ENCODE measurements at places on chromosomes 2 and 18.

DNA sequence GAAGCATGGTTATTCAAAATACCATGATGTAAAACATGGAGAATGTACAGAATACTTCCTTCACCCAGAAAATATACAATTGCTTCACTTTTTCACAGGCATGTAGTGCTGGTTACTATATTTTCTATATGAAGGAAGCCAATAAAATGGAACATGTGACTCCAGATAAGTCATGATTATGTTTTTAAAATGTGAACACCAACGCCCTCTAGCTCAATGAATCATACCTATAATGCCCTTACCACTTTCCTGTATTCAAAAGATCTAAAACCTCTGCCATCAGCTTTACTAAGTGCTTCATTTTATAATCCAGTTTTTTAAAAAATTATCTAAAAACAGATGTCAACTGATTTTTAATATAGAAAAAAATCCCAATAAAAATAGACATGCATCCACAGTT, 59.9 kb downstream of the SMAD2 start:
- no peak for DNase-seq

GRCh38 chr2:26424221-26424620, 22.5 kb downstream of the DRC1 start:
- DNase-seq = no peak

GRCh38 chr2:86293612-86294011, 43.8 kb downstream of the REEP1 start:
- DNase-seq = no peak

- no peak for DNase-seq
Observed at GRCh38 chr2:127170452-127171197, 49.5 kb downstream of the CYP27C1 start.

- DNase-seq = no peak
Observed at GRCh38 chr2:126907671-126908070, 9.0 kb downstream of the TEX51 start.

- no peak for DNase-seq
Observed at GRCh38 chr2:186733414-186733813, 39.6 kb downstream of the FAM171B start.

DNA sequence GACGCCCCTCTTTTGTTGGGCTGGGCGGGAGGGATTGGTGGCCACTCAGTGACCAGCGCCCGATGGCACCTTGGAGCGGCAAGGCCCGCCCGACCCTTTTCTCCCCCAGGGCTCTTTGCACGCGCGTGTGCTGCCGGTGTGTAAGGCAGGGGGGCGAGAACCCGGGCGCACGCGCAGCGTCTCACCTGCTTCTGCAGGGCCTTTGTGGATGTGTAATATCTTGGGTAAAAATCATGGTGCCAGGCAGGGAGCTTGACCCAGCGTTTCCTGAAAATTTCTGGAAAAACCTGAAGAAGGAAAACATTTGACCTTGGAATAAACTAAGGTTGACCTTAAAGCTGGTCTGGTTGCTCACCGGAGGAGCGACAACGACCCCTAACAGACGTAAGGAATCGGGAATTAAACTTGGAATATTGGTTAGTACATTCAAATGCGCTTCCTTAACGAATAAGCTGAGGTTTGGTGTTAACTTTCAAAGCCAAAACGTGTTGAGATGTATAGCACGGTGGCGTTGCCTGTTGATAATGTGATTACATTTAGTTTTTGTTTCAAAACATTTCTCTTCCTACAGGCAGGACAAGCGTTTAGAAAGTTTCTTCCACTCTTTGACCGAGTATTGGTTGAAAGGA, 438 bp downstream of the HSPE1 start:
- no peak for DNase-seq

DNA sequence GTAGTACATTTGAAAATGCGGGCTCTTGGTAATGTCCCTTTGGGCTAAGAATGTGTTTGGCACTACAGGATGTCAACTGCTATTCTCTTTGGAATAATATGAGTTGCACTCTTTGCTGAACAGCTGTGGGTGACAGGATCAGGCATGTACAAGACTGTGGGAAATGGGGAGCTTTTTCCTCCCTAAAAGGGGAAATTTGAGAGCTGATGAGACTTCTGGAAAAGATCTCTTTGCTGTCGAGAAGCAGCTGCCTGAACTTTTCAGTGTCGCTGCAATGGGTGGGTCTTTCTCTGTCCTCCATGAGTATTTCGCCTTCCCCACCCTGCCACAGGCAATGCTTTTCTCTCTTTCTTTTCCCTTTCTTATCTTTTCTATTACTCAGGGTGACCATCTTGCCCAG, 762.2 kb upstream of the GCFC2 start:
- no peak for DNase-seq

GRCh38 chr2:172995323-172996244, 80.1 kb upstream of the MAP3K20 start:
- DNase-seq = no peak

DNA sequence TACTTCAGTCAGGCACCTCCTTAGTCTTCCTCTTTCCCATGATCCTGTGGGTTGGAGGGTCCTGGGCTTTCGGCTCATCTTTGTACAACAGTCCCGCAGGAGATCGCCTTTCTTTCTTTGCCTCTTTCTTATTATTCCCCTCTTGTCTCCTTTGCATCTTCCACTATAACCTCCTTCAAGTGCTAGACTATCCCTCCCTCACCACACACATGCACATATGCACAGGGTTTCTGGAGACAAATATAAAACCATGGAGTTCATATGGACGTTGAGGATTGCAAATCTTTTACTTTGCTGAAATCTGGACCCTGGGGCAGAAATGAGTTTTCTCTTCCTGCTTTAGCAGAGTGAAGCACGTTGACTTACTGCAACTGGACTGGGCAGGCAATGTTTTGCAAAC, 80.3 kb downstream of the TMEM17 start:
- DNase-seq = no peak

DNA sequence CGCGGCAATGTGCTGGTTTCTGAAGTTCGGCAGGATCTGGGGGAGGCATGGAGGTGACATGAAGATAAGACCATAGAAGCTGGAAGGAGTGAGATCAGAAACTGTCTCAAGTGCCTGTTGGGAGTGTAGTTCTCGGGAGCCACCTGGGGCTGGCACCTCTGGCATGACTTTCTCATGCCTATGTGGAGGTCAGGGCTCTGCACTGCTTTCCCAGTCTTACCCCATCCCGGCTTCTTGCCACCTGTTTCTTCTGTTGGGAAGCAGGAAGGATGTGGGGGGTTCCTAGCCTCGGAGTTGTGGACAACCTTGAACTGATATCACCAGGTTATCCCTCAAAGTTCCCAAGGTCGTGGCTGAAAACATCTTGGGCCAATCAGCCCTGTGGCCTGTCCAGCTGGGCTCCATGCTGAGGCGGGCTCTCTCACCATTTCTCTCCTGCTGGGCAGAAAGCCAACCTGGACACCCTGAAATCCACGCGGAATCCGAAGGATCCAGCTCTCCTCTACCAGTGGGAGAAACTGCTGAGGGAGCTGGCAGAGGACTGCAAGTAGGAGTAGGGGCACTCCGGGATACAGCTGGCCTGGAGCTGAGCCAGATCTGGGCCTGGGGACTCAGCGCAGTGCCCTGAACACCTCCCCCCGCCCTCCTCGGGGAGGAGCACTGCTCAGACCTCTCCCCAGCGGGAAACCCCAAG, 42.5 kb downstream of the FER1L5 start:
- no peak for DNase-seq

- DNase-seq = peak; percentile 95
Observed at GRCh38 chr2:46915811-46916630, 415 bp upstream of the MCFD2 start.

DNA sequence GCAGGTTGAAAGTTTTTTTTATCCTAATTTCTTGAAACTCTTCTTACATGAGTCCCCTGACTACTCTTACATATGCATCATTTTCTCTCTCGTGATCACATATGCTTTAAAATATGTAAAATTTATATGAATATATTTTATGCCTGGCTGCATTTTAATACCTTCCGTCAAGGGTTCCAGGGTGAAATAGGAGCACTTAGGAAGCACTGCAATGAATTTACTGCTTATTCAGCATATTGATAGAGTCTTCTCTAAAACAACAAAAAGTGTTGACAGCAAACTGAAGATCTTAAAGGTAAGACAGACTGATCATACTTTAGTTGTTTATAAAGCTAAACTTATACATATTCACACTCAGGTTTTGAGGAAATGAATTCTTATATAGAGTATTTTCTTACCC, 1191.6 kb upstream of the CRIM1 start:
- DNase-seq = no peak

- no peak for DNase-seq
Observed at GRCh38 chr2:222743251-222743812, 71.9 kb downstream of the MOGAT1 start.

- peak; percentile 36 for DNase-seq
Observed at GRCh38 chr18:62729487-62730386, 14.4 kb downstream of the PHLPP1 start.

- no peak for DNase-seq
Observed at GRCh38 chr2:222955008-222955407, 94.2 kb downstream of the ACSL3 start.

DNA sequence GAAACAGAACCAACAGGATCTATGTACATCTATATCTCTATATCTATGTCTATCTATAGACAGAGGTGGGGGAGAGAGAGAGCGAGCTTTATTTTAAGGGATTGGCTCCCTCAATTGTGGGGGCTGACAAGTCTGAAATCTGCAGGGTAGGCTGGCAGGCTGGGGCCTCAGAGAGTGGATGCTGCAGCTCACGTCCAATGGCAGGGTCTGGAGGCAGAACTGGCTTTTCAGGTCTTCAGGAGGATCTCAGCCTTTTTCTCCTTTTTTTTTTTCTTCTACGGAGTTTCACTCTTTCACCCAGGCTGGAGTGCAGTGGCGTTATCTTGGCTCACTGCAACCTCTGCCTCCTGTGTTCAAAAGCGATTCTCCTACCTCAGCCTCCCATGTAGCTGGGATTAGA, 77.2 kb downstream of the ARL4C start:
- no peak for DNase-seq

- DNase-seq = no peak
Observed at GRCh38 chr2:26691161-26691560, 1.4 kb upstream of the KCNK3 start.

DNA sequence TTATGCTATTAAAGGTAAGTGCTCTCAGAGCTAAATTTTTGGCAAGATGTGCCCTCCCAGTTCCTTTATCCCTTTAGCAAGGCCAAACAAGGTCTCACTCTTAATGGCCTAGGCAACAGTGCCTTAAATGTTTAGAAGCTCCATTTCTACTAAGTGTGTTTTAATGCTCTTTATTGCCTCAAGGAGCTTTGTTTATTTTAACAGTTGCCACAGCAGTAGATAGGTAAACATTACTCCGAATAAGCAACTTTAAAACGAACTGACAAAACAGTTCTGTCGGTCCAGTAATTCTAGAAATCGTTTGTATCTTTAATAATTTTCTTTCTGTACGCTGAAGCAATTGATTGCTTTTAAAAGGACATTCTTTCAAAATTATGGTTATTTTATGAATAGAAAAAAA, 74.5 kb downstream of the PIEZO2 start:
- DNase-seq = no peak

GRCh38 chr18:77131100-77131651, 1.4 kb downstream of the MBP start:
- DNase-seq = peak; percentile 57

- no peak for DNase-seq
Observed at GRCh38 chr2:50374117-50374516, 657.8 kb downstream of the NRXN1 start.

DNA sequence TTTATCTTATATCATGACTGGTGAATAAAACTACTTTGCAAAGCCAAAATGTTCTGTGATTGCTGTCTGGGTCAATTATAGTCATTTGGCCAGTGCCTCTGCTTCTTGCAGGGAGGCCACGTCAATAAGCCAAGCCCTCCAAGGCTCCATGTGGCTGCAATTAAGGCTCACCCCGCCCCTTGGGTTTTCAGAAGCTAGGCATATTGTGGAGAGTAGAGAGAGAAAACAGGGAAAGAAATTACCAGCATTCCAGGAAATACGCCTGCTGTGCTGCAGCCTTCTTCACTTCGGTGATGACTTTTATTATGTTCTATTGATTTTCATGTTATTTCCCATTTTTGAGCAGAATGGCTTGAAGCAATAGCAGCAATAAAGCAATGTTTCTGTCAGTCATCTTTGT, 319.7 kb downstream of the SOX11 start:
- DNase-seq = no peak

DNA sequence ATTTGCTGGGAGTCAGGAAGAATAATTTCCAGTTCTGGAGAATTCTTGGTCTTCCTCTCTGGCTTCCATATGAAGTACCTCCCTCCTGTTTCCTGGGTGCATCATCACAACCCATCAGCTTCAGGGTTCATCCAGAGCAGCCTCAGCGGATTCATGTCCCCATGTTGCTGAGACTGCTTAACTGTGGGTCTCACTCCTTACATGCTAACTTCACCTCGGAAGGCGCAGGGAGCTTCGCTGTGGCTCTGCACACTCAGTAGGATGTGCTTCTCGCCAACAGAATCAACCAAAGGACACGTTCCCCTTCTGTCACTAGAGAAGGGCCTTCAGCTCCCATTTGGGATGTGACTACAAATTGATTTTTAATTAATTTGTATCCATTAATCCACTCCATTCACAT, 24.2 kb downstream of the FBLN7 start:
- no peak for DNase-seq

GRCh38 chr2:165518611-165519010, 49.1 kb downstream of the CSRNP3 start:
- no peak for DNase-seq

DNA sequence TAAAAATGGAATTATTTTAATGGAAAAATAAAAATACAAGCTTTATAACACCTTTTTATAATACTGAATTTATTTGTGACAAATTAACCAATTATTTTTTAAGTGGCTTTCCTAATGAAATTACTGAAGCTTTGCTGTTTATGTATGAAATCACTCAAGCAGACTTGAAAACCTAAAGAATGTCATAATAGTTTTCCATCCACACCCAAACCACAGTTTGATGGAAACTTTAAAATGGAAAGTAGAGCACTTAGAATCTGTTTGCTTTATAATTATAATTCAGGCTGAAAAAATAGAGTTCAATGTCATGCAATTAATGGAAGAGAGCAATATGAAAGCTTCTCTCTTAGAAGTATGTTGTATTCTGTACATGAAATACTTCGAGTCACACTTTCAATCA, 31.6 kb upstream of the WDR75 start:
- DNase-seq = no peak

DNA sequence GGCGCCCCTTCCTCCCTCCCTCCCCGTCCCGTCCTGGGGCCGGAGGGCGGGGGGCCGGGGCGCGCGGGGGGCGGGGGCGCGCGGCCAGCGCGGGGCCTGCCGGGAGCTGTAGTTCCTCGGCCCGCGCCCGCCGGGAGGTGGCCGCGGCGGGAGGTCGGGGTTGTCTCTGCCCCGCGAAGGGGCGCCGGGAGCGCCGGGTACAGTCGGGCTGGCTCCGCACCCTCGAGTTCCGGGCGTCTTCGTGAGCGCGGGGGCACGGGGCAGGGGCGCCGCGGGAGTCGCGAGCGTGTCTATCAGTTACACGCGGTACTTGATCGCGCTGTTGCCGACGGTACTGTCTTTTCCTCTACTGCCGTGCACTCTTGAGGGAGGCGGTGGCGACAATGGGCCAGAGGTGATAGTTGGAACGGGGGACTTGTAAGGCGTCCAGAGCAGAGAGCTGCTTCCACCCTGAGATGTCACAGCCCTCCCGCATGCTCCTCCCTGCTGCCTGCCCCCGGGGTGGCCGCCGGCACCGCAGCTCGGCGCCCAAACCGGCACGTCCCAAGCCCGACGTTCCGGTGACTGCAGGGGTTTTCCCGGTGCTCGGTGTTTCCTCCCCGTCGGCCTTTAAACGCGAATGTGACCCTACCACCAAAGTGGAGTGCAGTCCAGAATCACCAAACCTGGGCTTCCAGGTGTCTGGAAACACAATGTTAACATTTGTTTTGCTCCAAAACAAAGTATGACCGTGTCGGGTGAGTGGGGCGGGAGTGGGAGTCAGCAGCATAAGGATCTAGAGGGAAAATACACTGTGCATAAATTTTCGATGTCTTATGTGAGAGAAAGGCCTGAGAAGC, at the start of gene PRKD3:
PRKD3 (minus strand) TSS at position 48 of the 839 bp plus-strand sequence. CDS start 8,309 bp downstream, outside the sequence.
- DNase-seq = peak; percentile 94

Measured in GM20000 (cell line).